A549 treated with AZD2906 at 1 μM for 4 hours (cell line): ENCODE measurements at places on chromosomes 7 and 10. TPM values are rescaled to one million over a fixed set of nuclear protein-coding genes. Genes with fewer than 3 reads are reported as not detected.

Gene OR2A42
- total RNA-seq: not detected in 5 replicates

Gene ZC3HAV1L
- total RNA-seq: 4.0 to 8.5 TPM (median 6.5 TPM) in 5 replicates

Gene CPXM2
- total RNA-seq: not detected in 5 replicates

Gene C10orf105
- not detected in 5 replicates for total RNA-seq
